Activated naive CD8-positive, alpha-beta T cell treated with anti-CD3 and anti-CD28 coated beads, Interleukin-2, amount 50 U/mL, for 16 hours (primary cell): ENCODE measurements at places on chromosomes 4 and X.

DNA sequence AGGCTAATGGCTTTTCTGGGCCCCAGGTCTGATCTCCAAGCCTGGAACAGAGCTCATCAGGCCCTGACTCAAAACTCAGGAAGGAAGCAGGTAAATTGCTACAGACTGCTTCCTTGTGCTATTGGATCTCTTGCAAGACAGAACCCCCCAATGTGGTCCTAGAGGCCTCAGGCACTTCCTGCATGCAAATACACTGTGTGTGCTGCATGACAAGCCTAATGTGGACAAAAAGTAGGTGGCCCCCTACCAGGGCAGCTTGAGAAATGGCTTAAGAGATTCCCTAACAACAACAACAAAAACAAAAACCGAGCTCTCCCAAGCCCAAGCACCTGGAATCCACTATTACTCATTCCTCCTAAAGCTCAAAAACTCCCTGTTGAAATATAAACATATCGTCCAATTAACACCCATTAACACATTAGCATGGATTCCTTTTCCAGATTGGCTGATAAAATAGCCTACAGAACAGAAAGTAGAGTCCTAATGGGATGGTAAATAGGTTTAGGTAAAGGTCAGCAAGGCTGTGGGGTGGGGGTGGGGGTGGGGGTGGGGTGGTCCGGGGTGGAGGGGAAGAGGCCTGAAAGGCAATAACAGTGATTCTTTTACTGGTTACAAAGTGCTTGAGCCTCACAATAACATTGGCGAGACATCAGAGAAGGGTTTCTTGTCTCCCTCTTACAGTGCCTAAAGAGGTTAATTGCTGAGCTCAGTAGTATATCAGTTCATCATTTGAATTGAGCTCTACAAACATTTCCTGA lies 24.1 kb upstream of the FGF16 start:
- no peak for DNase-seq

DNA sequence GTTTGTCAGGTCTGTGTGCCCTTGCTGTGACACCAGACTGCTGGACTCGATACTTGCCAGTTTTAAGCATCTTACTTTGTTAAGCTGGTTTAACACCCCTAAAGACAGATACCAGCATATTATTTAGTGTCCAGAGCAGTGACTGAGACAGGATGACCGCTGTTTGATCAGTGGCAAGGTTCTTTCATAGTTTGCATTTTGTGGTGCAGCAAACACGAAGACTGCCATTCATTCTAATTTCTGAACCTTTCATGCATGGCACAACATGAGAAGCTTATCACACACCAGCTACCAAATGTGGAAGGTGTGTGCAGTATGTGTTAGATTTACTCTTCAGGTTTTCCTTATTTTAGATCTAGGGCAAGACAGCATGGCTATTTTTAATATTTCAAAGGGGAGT lies 28.2 kb downstream of the JADE1 start:
- DNase-seq = no peak

DNA sequence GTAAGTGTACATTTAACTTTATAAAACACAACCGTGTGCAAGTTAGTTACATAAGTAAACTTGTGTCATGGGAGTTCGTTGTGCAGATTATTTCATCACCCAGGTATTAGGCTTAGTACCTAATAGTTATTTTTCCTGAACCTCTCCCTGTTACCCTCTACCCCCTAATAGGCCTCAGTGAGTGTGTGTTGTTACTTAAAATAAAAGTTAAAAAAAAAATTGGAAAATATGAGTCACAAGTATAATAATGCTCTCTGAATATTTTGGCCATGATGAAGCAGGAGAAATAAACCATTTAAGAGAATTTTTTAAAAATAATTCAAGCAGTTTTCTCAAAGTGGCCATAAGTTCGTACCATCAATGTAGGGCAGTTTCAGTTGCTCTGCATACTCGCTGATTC lies 105.1 kb upstream of the GRID2 start:
- no peak for DNase-seq

DNA sequence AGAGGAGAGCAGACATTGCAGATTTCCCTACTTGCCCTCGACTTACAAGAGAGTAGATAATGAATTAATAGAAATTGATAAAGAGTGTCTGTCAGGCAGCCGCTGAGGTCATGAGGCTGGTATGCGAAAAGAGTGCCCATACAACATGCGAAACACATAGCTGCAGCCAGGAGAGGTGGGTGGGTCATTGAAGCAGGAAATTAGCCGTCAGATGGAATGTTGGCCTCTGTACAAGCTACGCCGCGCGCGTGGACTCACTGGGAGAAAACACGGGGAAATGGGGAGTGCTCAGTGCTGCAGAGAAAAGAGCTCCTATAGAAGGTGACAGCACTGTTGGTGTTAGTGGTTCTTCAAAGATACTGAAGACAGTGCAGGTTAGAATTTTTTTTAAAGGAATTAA lies 125.1 kb downstream of the RAPGEF2 start:
- DNase-seq = no peak

DNA sequence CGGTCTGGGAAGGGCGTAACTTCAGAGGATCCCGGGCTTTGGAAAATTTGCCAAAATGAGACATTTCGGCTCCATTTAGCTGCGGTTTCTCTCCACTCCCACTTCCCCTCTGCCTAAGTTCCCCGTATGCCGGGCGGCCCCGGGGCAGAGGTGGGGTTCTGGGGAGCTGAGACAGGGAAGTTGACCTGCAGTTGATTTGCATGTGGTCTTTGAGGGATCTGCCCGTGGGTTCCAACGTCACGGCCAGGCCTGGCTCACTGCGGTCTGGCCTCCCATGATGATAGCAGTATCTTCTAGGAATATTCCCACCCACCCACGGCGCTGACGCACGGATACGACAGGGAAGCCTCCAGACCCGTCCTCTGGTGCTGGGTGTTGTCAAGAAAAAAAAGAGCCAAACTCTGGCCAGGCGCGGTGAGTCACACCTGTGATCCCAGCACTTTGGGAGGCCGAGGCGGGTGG lies 27.3 kb upstream of the CRLF2 start:
- DNase-seq = no peak

GRCh38 chr4:8351931-8352367 lies 82.4 kb downstream of the HTRA3 start:
- DNase-seq = no peak

DNA sequence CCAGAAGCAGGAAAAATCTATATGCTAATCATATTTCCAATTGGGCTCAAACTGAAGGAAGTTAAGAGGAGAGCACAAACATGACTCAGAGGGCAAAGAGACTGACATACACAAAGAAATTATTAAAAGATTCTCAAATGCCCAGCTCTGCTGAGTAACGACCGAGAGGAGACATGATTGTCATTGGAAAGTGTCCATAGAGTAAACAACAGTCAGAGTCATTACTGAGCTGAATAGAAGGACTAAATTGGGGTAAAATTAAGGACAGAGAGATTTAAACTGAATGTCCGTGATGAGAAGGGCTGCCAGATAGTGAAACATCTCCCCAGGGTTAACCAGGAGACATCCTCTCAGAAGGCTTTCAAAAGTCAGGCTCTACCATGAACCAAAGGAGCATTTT lies 111.2 kb upstream of the GALNT7 start:
- DNase-seq = no peak

DNA sequence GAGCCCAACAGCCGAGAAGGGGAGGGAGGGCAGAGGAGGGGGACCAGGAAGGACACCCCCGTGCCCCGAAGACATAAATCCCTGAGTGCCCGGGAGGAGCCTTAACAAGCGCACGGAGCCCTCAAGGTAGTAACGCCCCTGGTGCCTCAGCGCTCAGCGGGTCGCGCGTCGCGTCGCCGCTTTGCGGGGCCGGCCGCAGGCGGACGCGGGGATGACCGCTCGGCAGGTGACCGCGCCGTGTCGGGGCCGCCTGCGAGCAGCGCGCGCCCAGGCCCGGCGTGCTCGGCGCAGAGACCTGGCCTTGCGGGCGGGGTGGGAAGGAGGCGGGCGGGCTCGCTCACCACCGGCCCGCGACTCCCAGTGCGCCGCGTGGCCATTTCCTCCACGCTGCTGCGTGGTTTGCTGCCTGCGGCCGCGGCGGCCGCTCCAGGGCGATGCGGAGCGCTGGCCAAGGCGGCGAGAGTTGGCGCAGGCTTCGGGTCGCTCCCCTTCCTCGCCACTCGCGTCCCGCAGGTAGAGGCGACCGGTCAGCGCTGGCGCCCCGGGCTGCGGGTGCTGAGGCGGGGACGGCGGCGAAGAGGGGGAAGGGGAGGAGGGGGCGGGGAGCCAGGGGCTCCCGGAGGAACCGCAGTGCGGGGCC lies 632 bp downstream of the CCSER1 start:
- DNase-seq = no peak

DNA sequence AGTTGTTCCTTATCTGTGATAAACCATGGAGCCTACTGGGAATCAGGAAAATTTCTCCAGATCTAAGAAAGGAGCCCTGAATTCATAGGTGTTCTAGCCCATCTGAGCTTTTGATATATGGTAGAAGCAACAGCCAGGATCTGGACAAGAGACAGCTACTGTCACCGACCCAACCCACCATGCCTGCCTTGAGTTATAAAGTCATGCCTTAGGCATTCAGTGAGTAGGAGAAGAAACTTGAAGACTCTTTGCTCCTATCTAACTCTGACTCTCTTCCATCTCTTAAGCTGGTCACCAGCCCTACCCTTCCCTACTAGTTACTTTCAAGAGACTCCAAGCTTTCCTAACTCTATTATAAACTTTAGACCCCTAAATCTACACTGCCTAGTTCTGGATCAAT lies 83.9 kb upstream of the FAM9B start:
- DNase-seq = no peak

- DNase-seq = no peak
Observed at GRCh38 chr4:70768301-70768948, 46.7 kb downstream of the RUFY3 start.

- no peak for DNase-seq
Observed at GRCh38 chrX:53685711-53686110, 808 bp downstream of the HUWE1 start.

DNA sequence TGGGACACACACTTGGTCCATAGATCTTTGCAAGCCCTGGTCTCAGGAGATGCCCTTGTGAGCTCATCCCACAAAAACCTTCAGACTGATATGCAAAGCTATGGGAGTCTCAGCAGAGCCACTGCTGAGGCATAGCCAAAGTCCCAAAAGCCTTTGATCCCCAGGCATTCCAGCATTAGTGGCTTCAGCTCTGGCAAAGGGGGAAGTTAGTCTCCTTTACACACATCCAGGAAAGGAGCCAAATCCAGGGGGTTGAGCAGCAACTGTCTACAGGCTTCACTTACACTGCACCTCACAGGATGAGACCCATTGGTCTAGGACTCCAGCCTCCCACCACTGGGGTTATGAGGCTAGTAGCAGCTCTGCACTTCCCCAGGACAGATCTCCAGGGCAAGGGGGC lies 14.0 kb downstream of the PF4 start:
- DNase-seq = no peak

GRCh38 chr4:828641-829271 lies 2.8 kb upstream of the CPLX1 start:
- DNase-seq = no peak

GRCh38 chr4:100632163-100632562 lies 114.3 kb upstream of the EMCN start:
- DNase-seq = no peak

GRCh38 chr4:185840953-185841352 lies 29.0 kb upstream of the SORBS2 start:
- DNase-seq = no peak

GRCh38 chr4:44912980-44913379 lies 186.6 kb upstream of the GNPDA2 start:
- no peak for DNase-seq

DNA sequence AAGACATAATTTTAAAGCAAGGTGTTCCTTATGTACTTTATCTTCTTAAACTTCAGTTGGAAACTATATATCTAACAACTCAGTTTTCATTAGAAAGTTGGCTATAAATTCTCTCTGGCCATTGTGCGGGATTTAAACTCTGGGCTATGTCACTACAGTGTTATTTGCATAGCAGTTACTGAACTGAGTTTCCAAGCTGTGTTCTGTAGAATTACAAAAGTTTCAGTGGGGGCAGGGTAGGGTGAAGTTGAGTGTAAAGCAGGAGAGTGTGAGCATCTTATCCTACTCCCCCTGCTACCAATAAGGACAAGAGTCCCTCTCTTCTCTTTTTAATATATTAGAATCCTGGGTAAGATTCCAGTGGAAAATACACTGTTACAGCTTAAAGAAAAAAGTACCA lies 254.5 kb upstream of the SLITRK2 start:
- DNase-seq = no peak

GRCh38 chrX:56557376-56557929 lies 6.0 kb upstream of the UBQLN2 start:
- no peak for DNase-seq

DNA sequence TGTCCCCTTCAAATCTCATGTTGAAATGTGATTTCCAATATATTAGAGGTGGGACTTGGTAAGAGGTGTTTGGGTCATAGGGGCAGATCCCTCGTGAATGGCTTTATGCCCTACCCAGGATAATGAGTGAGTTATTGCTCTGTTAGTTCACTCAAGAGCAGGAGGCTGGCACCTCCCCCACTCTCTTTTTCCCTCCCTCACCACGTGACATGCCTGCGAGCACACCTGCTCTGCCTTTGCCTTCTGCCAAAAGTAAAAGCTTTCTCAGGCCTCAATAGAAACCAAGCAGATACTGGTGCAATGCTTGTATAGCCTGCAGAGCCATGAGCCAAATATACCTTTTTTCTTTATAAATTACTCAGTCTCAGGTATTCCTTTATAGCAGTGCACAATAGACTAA lies 286.3 kb upstream of the UGT8 start:
- DNase-seq = no peak

DNA sequence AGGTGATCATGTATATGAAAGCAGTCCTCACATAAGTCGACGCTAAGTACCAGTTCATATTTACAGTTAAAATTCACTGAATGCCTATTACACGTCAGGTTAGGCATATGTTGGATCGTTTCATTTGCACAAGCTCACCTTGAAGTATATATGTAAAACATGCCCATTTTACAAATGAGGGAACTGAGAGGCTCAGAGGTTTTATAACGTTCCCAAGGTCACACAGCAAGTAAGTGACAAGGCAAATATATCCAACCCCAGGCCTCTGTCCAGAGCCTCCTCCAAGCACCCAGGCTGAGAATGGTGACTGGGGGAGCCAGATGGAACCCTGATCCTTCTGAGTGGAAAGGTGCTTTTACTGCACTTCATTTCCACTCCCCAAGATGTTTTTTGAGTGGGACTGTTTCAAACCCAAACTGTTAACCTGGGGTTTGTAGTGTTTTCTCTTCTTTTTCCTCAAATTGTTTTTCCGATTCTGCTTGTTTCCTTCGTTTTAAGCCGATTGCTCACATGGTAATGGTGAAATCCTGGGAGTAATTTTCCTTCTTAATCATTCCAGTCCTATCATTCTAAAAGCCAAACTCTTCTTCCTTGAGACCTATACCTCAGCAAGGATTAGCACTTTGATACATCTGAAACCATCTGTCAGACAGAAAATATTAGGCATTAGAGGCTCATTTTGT lies 791 bp downstream of the SMIM20 start:
- DNase-seq = no peak
